ENCODE measurements at places on chromosomes 4 and X. TPM values are rescaled to one million over a fixed set of nuclear protein-coding genes. Genes with fewer than 3 reads are reported as not detected.

DNA sequence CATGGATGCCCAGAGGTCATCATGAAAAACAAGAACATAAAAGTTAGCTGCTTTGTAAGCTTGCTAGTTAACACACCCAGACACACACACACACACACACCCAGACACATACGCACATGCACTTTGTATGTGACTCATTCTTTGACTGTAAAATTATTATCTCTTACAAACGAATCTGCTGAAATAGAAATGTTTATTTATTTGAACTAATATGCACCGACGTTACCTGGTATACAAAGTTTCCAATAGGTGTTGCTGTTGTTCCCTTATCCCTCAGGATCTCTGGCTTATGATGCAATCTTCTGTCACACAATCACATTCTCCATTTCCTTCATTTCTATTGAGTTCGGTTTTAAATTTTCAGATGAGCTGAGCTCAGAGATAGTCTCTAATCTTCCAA, 209.3 kb downstream of the PTTG2 start:
- H3K27me3 ChIP-seq: no peaks in the 10 kb centered on the region
- no peak overlapping the region for H3K27ac ChIP-seq
- H3K4me3 ChIP-seq: no peak overlapping the region
- no peak for DNase-seq
- H3K36me3 ChIP-seq: peaks cover 4% of the 10 kb centered on the region

GRCh38 chr4:22573198-22573597, 57.3 kb upstream of the ADGRA3 start:
- no peaks in the 10 kb centered on the region for H3K36me3 ChIP-seq
- H3K27ac ChIP-seq: no peak overlapping the region
- no peaks in the 10 kb centered on the region for H3K4me1 ChIP-seq
- no peaks in the 10 kb centered on the region for H3K27me3 ChIP-seq

- H3K36me3 ChIP-seq: peaks cover 26% of the 10 kb centered on the region
- H3K27ac ChIP-seq: no peak overlapping the region
- no peak for DNase-seq
- no peak overlapping the region for H3K4me3 ChIP-seq
These were observed 93.6 kb upstream of the FTHL17 start for GRCh38 chrX:31165241-31166035.

DNA sequence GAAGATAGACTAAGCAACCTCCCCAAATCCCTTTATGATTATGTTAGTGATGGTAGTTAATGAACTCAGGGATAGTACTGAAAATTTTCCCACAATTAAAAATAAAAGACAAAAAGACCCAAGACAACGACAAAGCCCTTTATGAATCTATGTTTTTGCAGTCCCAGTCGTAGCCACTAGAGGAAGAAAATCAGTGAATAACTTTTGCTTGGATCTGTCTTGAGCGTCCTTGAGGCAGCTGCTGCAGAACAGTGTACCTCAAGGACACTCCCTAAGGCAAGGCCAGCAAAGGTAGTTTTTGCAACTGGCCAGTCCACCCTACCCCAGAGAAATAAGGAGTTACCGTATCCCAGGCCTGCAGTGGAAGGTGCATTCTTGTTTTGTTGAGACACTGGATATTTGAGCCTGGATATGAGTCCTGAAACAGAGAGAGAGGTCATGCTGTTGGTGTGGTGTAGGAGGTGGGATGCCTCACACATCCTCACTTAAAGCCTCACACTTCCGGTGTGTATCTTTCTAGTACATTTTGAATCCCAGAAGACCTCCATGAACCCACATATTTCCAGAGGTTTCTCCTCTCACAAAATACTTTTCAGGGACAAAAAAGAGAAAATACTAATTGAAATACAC, 8.7 kb upstream of the TIMM8A start:
- no peak overlapping the region for H3K27ac ChIP-seq
- DNase-seq: no peak
- H3K4me1 ChIP-seq: no peaks in the 10 kb centered on the region

DNA sequence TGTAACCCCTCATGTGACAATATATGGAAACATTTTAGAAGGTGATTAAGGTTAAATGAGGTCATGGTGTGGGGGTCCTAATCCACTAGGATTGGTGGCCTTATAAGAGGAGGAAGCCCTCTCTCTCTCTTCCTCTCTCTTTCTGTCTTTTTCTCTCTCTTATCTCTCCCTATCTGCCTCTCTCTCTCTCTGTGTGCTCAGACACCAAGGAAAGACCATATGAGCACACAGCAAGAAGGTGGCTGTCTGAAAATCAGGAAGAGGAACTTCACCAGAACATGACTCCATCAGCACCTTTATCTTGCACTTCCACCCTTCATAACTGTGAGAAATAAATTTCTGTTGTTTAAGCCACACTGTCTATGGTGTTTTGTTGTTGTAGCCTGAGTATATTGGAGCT, 1472.2 kb downstream of the PCDH7 start:
- no peak for DNase-seq
- H3K4me1 ChIP-seq: no peaks in the 10 kb centered on the region
- no peaks in the 10 kb centered on the region for H3K36me3 ChIP-seq
- no peaks in the 10 kb centered on the region for H3K27me3 ChIP-seq

- H3K27me3 ChIP-seq: no peaks in the 10 kb centered on the region
- no peak overlapping the region for H3K27ac ChIP-seq
- no peak overlapping the region for H3K4me3 ChIP-seq
- no peaks in the 10 kb centered on the region for H3K4me1 ChIP-seq
- no peak for DNase-seq
- no peaks in the 10 kb centered on the region for H3K36me3 ChIP-seq
These were observed 41.9 kb downstream of the BMP15 start for GRCh38 chrX:50952406-50952805.

GRCh38 chrX:46984705-46985104, 72.5 kb downstream of the JADE3 start:
- H3K27me3 ChIP-seq: no peaks in the 10 kb centered on the region
- no peak overlapping the region for H3K4me3 ChIP-seq
- H3K4me1 ChIP-seq: peaks cover 5% of the 10 kb centered on the region
- peaks cover 5% of the 10 kb centered on the region for H3K36me3 ChIP-seq

Gene ATG4A
- total RNA-seq: 11.5 TPM

Gene VCX3B
- total RNA-seq: not detected

- no peak within 1 kb of the TSS for H3K27ac ChIP-seq
- no peaks in the 10 kb centered on the region for H3K36me3 ChIP-seq
- no peak within 1 kb of the TSS for H3K4me3 ChIP-seq
These were observed at the start of gene CPLX1 for GRCh38 chr4:825971-826330. Gene CPLX1, minus strand, starts transcription at chr4:826129. Its CDS starts 1,607 bp downstream, at chr4:824522.

DNA sequence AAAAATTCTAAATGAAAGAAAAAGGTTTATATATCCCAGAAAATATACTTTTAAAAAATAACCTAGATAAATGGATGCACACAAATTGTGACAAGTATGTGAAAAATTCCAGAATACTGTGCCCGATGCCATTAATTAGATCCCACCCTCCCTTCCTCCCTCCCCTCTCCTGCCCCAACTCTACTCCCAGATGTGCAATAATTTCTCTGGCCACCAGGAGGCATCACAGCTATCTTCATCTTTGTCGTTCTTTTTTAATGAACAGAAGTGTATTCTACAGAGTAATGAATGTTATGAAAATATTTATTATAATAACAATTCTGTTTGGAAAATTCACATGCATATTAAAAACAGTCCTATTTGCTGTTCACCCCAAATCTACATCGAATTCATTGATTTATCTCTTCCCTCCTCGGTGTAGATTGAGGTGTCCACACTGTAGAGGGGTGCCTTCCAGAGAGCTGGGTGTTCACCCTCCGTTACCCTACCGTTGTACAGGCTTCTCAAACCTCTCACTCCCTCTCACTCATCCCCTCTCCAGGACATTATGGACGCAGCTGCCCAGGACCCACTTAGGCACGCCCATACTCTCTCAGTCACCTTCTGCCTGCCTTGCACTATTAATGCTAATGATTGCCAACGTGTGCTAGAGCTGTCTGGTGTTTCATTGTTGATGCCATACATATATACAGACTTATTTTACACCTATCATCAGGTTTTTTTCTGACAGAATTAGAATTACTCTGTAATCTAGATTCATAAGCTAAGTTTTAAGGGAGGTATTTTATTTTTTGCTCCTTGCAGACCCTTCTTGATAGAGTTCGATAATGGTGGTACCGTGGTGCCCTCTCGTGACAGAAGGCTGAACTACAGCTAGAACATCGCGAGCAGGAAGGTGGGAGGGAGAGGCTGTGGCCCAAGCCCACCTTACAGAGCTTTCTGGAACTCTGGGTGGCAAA, 14.1 kb downstream of the RAB40AL start:
- peak overlapping the region; percentile 27 for H3K27ac ChIP-seq
- peak overlapping the region; percentile 74 for H3K4me3 ChIP-seq
- H3K36me3 ChIP-seq: no peaks in the 10 kb centered on the region
- H3K4me1 ChIP-seq: peaks cover 7% of the 10 kb centered on the region

Gene NEUROG2
- 1.2 TPM for total RNA-seq

DNA sequence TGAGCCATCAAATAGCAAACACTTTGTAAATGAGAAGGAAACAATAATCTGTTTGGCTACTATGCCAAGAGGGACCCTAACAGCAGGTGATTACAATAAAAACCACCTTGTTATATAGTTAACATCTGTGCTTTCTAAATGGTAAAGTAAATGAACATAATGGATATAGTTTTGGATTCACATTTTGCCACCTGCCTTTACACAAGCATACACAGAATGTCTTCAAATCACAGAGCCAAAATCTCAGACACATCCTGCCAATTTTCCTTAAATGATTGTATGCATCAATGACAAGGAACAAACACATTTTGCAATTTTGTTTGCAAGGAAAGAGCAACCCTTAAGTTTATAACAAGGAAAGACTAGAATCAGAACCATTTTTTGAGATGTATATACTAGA, 334.2 kb downstream of the FSTL5 start:
- no peaks in the 10 kb centered on the region for H3K36me3 ChIP-seq
- no peak overlapping the region for H3K4me3 ChIP-seq
- DNase-seq: no peak
- H3K27me3 ChIP-seq: no peaks in the 10 kb centered on the region
- no peak overlapping the region for H3K27ac ChIP-seq

GRCh38 chr4:123418351-123418931, 21.8 kb downstream of the SPRY1 start:
- peak overlapping the region; percentile 11 for H3K4me3 ChIP-seq
- peaks cover 32% of the 10 kb centered on the region for H3K4me1 ChIP-seq
- DNase-seq: no peak
- H3K27me3 ChIP-seq: no peaks in the 10 kb centered on the region

DNA sequence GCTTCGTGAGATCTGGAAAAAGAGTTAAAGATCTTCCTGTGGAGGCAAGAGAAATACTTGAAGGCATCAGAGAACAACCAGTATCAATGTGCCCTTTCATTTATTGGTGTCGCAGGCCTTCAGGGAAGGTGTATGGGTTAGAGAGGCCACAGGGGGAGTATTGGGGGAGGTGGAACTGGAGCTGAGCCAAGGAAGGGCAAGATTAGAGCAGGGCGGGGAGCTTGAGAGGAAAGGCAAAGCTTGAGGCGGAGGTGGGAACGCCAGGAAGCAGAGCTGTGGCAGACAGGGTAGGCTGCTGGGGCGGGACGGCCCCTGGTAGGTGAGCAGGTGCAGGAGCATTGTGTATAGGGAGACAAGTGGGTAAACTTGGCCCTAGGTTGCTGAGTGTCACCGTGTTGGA, 329.9 kb downstream of the ARHGAP10 start:
- H3K4me1 ChIP-seq: peaks cover 43% of the 10 kb centered on the region
- peaks cover 20% of the 10 kb centered on the region for H3K36me3 ChIP-seq
- H3K27me3 ChIP-seq: no peaks in the 10 kb centered on the region
- peak overlapping the region; percentile 90 for H3K27ac ChIP-seq

Gene CXCL10
- 0.31 TPM for total RNA-seq

- H3K36me3 ChIP-seq: no peaks in the 10 kb centered on the region
- H3K4me3 ChIP-seq: no peak overlapping the region
- no peaks in the 10 kb centered on the region for H3K27me3 ChIP-seq
- H3K27ac ChIP-seq: no peak overlapping the region
These were observed 172.0 kb upstream of the GLRA2 start for GRCh38 chrX:14357314-14357713.

Gene FGD1
- total RNA-seq: 23.9 TPM

- no peaks in the 10 kb centered on the region for H3K36me3 ChIP-seq
These were observed 190.6 kb downstream of the NSUN7 start for GRCh38 chr4:40940317-40940741.

- peaks cover 7% of the 10 kb centered on the region for H3K27me3 ChIP-seq
- no peaks in the 10 kb centered on the region for H3K36me3 ChIP-seq
- no peak overlapping the region for H3K27ac ChIP-seq
- H3K4me3 ChIP-seq: no peak overlapping the region
- DNase-seq: no peak
These were observed 13.6 kb upstream of the MAGED4B start for GRCh38 chrX:52082578-52082977.

GRCh38 chrX:28542791-28543190, 44.5 kb upstream of the IL1RAPL1 start:
- no peak overlapping the region for H3K27ac ChIP-seq
- H3K4me3 ChIP-seq: no peak overlapping the region
- no peaks in the 10 kb centered on the region for H3K36me3 ChIP-seq

DNA sequence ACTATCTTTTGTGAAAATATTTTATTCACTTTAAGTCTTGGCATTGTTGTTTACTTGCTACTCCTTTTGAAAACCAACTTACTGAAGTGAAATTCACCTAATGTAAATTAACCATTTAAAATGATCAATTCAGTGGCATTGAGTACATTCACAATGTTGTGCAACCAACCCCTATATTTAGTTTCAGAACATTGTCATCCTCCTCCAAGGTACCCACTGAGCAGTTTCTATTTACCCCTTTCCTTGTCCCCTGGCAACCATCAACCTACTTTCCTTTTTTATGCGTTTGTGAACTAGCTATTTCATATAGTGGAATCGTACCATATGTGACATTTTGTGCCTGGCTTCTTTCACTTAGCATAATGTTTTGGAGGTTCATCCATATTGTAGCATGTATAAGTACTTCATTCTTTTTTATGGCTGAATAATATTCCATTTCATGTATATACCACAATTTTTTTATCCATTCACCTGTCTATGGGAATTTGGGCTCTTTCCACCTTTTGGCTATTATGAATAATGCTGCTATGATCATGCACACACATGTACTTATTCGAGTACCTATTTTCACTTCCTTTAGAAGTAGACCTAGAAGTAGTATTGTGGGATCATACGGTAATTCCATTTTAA, 85.0 kb downstream of the WWC2 start:
- DNase-seq: no peak
- H3K27ac ChIP-seq: no peak overlapping the region
- peaks cover 8% of the 10 kb centered on the region for H3K4me1 ChIP-seq

- no peaks in the 10 kb centered on the region for H3K27me3 ChIP-seq
- H3K36me3 ChIP-seq: no peaks in the 10 kb centered on the region
- no peak for DNase-seq
- H3K4me3 ChIP-seq: no peak overlapping the region
- H3K27ac ChIP-seq: no peak overlapping the region
- no peaks in the 10 kb centered on the region for H3K4me1 ChIP-seq
These were observed 247.3 kb downstream of the SPOCK3 start for GRCh38 chr4:166987026-166987425.

Gene GLOD5
- not detected for total RNA-seq

Gene MAGEB6B
- not detected for total RNA-seq

GRCh38 chr4:178811356-178811755, 1369.1 kb upstream of the AGA start:
- no peaks in the 10 kb centered on the region for H3K36me3 ChIP-seq
- H3K4me3 ChIP-seq: no peak overlapping the region
- H3K27me3 ChIP-seq: no peaks in the 10 kb centered on the region
- no peak overlapping the region for H3K27ac ChIP-seq

- DNase-seq: no peak
- no peaks in the 10 kb centered on the region for H3K4me1 ChIP-seq
- H3K27ac ChIP-seq: no peak overlapping the region
- H3K4me3 ChIP-seq: no peak overlapping the region
- H3K36me3 ChIP-seq: peaks cover 28% of the 10 kb centered on the region
These were observed 37.6 kb upstream of the S100G start for GRCh38 chrX:16612257-16612897.

Gene SPARCL1
- 0.38 TPM for total RNA-seq
